NCI-H1105 (cell line): ENCODE measurements at places on chromosomes 7 and 10.

- DNase-seq: no peak
These were observed 50.3 kb downstream of the COL26A1 start for GRCh38 chr7:101412976-101413375.

DNA sequence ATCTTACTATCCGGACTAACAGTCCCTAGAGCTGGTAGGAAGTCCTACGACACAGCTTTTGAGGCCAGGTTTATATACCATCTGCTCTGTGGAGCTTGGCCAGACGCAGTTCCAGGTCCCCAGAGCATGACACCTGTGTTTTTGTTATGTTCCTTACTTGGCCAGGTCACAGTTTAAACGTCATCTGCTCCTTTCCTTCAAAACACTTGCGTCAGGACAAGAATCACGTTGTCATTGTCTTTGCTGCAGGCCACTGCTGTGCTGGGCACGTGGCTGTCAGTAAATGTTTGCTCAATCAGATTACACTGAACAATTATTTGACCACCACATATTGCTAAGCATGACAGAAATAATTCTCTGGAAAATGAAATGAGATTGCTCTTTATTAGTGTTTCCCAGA lies 23.9 kb downstream of the SLC18A2 start:
- DNase-seq: no peak

DNA sequence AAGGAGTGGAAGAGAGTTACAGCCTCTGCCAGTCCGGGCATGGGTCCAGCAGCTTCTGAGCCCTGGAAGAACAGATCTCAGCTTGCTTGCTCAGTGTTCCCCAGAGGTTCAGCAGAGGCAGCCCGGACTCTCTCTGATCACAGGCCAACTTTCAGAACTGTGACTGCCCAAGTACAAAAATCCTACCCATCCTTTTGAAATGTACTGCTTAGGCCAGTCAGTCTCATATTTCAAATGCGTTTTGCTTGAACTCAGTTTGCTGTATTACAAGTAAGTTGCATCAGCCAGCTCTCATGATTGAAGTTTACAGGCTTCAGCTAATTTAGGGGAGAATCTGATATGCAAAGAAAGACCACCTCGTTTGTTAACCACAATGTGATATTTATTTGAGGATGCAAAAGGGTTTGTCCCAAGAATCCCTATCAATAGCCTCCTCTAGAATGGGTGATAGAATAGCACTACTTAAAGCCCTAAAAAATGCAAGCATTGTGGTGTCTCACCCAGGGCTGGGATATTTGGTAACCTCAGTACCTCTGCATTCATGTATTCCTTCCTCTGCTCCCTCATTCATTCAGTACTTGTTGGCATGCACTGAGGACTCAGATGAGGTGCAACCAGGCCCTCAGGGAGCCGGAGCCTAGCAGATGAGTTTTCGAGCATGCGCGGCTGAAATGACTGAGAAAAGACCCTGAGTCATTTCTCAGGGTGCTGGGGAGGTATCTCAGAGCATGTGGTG lies 7.0 kb downstream of the AIMP2 start:
- peak; percentile 10 for DNase-seq

GRCh38 chr7:80703272-80703671 lies 64.8 kb downstream of the CD36 start:
- no peak for DNase-seq

GRCh38 chr10:75469006-75469616 lies 37.7 kb downstream of the LRMDA start:
- no peak for DNase-seq
